ENCODE measurements at places on chromosomes 12 and 14. TPM values are rescaled to one million over a fixed set of nuclear protein-coding genes. Genes with fewer than 3 reads are reported as not detected.
A peak's percentile ranks its signal among the peaks of the same experiment; 100 is the strongest.

GRCh38 chr12:112839386-112839972 lies 47.9 kb downstream of the RPH3A start:
- H3K27me3 ChIP-seq, result no peaks in the 10 kb centered on the region
- H3K27ac ChIP-seq, result no peak overlapping the region
- H3K4me3 ChIP-seq, result no peak overlapping the region
- H3K4me1 ChIP-seq, result no peaks in the 10 kb centered on the region
- H3K36me3 ChIP-seq, result no peaks in the 10 kb centered on the region

- H3K27me3 ChIP-seq, result no peaks in the 10 kb centered on the region
- H3K36me3 ChIP-seq, result no peaks in the 10 kb centered on the region
- no peak overlapping the region for H3K27ac ChIP-seq
Observed at GRCh38 chr12:123948401-123948795, 24.2 kb downstream of the CCDC92 start.

Gene LRRC43
- total RNA-seq, result 3.3 TPM

Gene RPL10L
- total RNA-seq, result not detected

Gene SLC16A7
- 34.8 TPM for total RNA-seq

Gene TSPAN11
- total RNA-seq, result 2.4 TPM

- H3K27ac ChIP-seq, result no peak overlapping the region
- no peak for DNase-seq
- no peaks in the 10 kb centered on the region for H3K4me1 ChIP-seq
- H3K4me3 ChIP-seq, result no peak overlapping the region
- no peaks in the 10 kb centered on the region for H3K36me3 ChIP-seq
Observed at GRCh38 chr12:65798918-65799317, 25.4 kb upstream of the HMGA2 start.

GRCh38 chr14:84152452-84152851 lies 1377.5 kb upstream of the FLRT2 start:
- H3K27me3 ChIP-seq, result no peaks in the 10 kb centered on the region
- H3K4me3 ChIP-seq, result no peak overlapping the region
- no peaks in the 10 kb centered on the region for H3K4me1 ChIP-seq

Gene RHEBL1
- total RNA-seq, result not detected

DNA sequence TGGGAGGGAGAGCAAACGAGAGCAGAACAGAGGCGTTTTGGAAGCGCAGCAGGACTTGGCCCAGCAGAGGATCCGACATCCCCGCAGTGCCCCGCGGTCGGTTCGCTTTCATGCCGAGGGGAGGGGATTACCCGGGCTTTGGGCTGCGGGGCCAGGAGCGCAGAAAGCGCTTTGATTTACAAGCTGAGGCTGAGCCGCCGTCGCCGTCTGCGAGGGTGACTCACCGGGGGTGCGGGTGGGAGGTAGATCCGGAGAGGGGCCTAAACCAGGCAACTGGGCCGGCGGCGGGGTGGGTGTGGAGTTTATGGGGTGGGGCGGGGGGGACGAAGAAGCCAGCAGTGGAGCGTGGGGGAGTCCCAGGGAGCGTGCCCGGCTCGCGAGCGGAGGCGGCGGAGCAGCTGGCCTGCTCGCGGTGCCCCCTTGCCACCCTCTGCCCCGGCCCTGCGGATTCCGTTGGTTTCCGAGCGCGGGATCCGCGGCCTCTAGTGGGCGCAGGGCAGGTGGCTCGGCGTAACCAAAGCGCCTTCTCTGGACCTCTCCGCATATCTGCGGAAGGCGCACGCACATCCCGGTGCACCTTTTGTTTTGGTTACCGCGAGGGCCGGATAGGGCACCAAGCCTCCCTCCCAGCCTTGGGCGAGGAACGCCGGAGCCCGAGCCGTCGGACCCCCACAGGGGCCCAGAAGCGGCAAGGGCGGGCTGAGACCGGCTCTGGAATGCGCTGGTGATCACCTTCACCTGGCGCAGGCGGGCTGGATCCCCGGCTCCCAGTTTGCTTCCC lies 2.6 kb downstream of the SIX4 start:
- no peaks in the 10 kb centered on the region for H3K27me3 ChIP-seq
- peaks cover 15% of the 10 kb centered on the region for H3K4me1 ChIP-seq
- H3K4me3 ChIP-seq, result no peak overlapping the region
- DNase-seq, result peak; percentile 55
- no peaks in the 10 kb centered on the region for H3K36me3 ChIP-seq
- H3K27ac ChIP-seq, result peak overlapping the region; percentile 61

DNA sequence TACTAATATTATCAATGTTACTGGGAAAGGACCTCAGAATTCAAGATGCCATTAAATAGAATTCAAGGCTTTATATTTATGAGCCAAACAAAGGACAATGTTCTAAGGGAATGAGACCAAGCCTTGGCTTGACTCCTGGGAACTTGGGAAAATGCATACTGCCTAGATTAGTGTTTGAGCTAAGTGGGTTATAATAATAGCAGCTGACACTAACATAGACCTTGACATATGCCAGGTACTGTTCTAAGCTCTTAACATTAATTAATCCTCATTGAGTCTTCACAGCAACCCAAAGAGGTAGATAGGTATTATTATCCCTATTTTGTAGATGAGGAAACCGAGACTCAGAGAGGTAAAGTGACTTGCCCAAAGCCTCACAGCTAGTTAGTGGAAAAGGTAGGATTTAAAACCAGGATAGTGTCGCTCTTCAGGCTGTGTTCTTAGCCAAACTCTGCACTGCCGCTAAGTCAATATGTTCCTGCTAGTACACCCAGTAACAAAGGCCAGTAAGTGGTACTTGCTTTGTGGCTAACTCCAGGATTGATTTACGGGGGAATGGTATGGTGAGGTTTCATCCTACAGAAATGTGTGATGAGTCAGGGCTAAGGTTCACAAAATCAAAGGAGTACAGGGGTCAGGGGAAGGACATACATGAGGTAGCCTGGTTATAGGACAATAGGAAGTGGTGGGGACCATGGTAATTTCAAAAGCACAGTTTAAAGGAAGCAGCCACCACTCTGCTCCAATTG lies 35.8 kb upstream of the PRKAB1 start:
- H3K4me3 ChIP-seq, result no peak overlapping the region
- H3K27ac ChIP-seq, result no peak overlapping the region
- peaks cover 2% of the 10 kb centered on the region for H3K4me1 ChIP-seq
- no peaks in the 10 kb centered on the region for H3K36me3 ChIP-seq
- H3K27me3 ChIP-seq, result peaks cover 4% of the 10 kb centered on the region

DNA sequence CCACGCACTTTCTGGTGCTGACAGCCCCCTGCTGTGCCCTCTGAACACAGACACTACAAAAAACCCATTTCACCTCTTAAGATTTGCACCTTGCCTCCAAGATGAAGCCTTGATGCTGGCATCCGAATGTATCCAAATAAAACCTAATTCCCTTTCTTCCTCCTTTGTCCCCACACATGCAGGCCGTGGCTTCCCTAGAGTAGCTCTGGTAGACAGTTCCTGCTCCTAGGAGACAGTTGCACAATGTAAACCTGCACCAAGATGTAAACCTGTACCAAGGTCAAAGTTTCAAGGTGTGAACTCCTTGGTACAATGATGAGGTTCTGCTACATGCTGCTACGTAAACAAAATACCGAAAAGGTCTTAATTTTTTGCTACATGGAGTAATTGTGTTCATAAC lies 625 bp upstream of the ABHD12B start:
- H3K4me1 ChIP-seq, result no peaks in the 10 kb centered on the region
- H3K4me3 ChIP-seq, result no peak overlapping the region
- no peak overlapping the region for H3K27ac ChIP-seq
- H3K27me3 ChIP-seq, result peaks cover 4% of the 10 kb centered on the region
- DNase-seq, result no peak

DNA sequence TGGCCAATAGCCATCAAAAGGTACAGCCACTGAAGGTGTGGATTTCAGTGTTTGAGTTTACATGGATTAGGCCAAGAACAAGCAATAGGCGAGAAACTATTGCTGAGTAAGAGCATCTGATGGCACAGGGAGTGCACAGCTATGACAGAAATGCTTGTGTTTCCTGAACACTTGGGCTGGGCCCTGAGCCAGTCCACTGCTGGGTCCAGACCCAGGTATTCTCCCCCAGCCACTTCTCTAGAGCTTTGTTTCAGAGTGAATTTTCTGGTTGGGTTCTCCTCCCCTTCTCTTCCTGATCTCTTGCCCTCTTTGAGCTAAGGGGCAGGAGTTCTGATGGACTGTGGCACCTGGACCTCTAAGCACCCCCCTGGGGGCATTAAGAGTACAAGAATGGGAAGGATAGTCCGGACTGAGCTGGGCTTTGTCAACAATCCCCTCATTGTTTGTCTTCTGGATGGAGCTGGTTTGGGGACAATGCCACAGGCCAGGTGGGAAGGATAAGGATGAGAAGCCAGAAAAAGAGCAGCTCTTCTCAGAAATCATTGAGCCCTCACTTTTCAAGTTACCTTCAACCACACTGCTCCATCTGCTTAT lies 8.3 kb downstream of the HOXC5 start:
- no peaks in the 10 kb centered on the region for H3K4me1 ChIP-seq
- no peak for DNase-seq

Gene BAG5
- 26.6 TPM for total RNA-seq

- no peaks in the 10 kb centered on the region for H3K27me3 ChIP-seq
- H3K4me3 ChIP-seq, result peak overlapping the region; percentile 64
- peaks cover 23% of the 10 kb centered on the region for H3K4me1 ChIP-seq
Observed at GRCh38 chr12:12562016-12562483, 613 bp downstream of the DUSP16 start.

DNA sequence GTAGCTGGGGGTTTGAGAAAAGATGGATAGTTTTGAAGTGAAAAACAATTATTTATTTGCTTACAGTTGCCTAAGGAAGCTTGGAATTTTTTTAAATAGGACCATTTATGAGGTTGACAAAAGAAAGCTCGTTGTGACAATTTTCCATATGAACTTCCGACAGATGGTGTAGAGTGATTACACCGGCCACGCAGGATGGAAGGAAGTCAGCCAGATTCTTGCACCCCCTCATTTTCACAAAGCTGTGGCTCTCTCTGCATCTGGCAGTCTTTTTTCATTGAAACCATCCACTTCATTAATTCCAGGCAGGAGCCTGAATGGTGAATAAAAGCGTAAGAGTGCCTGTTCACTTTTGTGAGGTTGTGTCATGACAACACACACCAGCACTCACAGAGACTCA lies 1284.1 kb downstream of the AACS start:
- no peak overlapping the region for H3K4me3 ChIP-seq
- DNase-seq, result no peak
- no peaks in the 10 kb centered on the region for H3K36me3 ChIP-seq
- H3K27ac ChIP-seq, result no peak overlapping the region

DNA sequence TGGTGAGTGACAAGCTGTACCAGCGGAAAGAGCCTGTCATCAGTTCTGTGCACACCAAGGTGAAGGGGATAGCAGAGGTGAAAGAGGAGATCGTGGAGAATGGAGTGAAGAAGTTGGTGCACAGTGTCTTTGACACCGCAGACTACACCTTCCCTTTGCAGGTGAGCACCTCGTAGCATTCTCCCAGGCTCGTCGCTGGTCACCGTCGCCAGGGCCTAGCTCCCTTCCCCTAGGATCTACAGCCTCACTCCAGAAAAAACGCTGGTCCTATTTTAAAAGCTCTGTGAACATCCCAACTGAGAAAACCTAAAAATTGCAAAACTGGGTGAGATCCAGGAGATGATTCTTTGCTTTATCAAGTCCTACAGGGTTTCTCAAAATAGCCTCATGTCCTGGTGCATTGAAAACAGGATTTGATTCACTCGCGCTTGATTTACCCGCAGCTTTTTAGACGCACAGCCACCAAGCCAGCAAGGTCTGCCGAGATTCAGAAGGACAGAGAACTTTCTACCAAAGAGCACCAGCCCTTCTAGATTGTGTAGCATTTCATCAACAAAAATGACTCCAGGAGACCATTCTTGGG lies 22.2 kb downstream of the P2RX7 start:
- H3K4me3 ChIP-seq, result no peak overlapping the region
- H3K4me1 ChIP-seq, result no peaks in the 10 kb centered on the region
- H3K27me3 ChIP-seq, result no peaks in the 10 kb centered on the region
- DNase-seq, result no peak

- peak overlapping the region; percentile 0 for H3K4me3 ChIP-seq
- H3K4me1 ChIP-seq, result peaks cover 4% of the 10 kb centered on the region
- DNase-seq, result no peak
- H3K27ac ChIP-seq, result peak overlapping the region; percentile 35
- H3K27me3 ChIP-seq, result no peaks in the 10 kb centered on the region
Observed at GRCh38 chr12:96720363-96720705, 186.7 kb upstream of the NEDD1 start.

GRCh38 chr12:132587781-132588180 lies 22.6 kb downstream of the LRCOL1 start:
- H3K27me3 ChIP-seq, result no peaks in the 10 kb centered on the region
- no peaks in the 10 kb centered on the region for H3K36me3 ChIP-seq
- DNase-seq, result no peak
- H3K4me3 ChIP-seq, result no peak overlapping the region
- H3K27ac ChIP-seq, result no peak overlapping the region

GRCh38 chr14:24285351-24285750 lies 14.0 kb upstream of the RABGGTA start:
- peaks cover 9% of the 10 kb centered on the region for H3K36me3 ChIP-seq
- no peaks in the 10 kb centered on the region for H3K4me1 ChIP-seq
- no peak for DNase-seq

Gene POU6F1
- total RNA-seq, result 19.2 TPM

- DNase-seq, result no peak
- no peaks in the 10 kb centered on the region for H3K4me1 ChIP-seq
- H3K27ac ChIP-seq, result no peak overlapping the region
- no peaks in the 10 kb centered on the region for H3K27me3 ChIP-seq
Observed at GRCh38 chr12:9341260-9341585, 133.0 kb upstream of the PZP start.

Gene MLEC
- total RNA-seq, result 244 TPM

DNA sequence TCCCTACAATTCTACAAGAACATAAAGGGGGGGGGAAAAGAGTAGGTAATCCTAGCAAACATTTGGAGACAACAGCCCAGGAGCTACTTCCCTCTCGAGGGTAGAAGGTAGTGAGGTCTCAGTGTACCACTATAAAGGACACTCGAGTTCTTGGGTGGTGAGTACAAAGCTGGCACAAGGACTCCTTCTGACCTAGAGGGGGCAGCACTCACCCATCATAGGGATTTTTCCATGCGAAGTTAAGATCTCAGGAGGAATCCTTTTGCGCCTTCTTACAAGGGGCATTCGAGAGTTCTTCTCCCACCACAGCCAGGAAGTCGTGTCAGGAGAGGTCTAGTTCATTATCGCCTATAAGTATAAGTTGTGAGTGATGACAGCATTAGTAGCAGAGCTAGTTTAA lies 200.2 kb upstream of the RBM19 start:
- DNase-seq, result peak; percentile 39
- peaks cover 11% of the 10 kb centered on the region for H3K27me3 ChIP-seq
- H3K36me3 ChIP-seq, result no peaks in the 10 kb centered on the region
- no peak overlapping the region for H3K4me3 ChIP-seq

GRCh38 chr14:99720941-99721791 lies 37.1 kb downstream of the CYP46A1 start:
- no peaks in the 10 kb centered on the region for H3K4me1 ChIP-seq
- DNase-seq, result no peak
- no peaks in the 10 kb centered on the region for H3K36me3 ChIP-seq
- no peak overlapping the region for H3K27ac ChIP-seq
- no peaks in the 10 kb centered on the region for H3K27me3 ChIP-seq
- no peak overlapping the region for H3K4me3 ChIP-seq

- DNase-seq, result no peak
- no peak overlapping the region for H3K4me3 ChIP-seq
Observed at GRCh38 chr12:111412007-111412829, 6.5 kb downstream of the SH2B3 start.

Gene C14orf39
- not detected for total RNA-seq

Gene ANKS1B
- total RNA-seq, result 5.5 TPM

Data from adrenal gland (tissue), 19 donors.